Activated CD8-positive, alpha-beta memory T cell treated with anti-CD3 and anti-CD28 coated beads, Interleukin-2, amount 10 ng/mL, durations not matched to agents 7 days and 5 days (primary cell): ENCODE measurements at places on chromosomes 11 and 22. TPM values are rescaled to one million over a fixed set of nuclear protein-coding genes. Genes with fewer than 3 reads are reported as not detected.

DNA sequence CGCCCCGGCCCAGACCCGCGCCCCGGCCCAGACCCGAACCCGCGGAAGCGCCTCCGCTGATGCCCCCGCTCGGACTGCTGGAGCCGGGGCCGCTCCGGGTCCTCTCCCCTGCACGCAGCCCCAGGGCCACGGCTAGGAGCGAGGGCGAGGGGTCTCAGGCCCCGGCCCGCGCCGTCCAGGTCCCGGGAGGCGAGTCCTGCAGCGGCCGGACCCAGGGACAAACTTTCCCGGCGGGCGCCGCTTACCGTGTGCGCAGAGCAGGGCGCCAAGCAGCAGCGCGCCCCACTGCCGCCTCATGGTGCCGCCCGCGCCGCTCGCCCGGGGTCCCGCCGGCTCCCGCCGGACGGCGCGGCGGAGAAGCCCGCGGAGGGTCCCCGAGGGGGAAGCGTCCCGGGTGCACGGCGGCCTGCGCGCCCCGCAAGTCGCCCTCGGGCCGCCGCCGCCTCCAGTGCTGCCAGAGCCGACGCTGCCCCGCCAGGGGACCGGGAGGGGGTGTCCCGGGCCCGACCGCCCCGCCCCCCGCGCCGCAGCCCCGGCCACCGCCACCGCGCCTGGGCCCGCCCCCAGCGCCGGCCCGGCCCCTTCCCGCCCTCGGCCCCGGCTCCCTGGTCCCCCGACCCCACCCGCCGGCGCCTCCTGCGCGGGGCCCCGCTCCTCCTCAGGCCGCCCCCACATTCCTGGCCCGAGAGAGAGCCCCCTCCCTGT lies at the start of gene LRP4:
TSS of gene LRP4 (minus strand) at position 468 of the 705 bp plus-strand sequence. CDS start at position 297, 171 bp downstream.
- no peak for DNase-seq

GRCh38 chr11:119081682-119082260 lies 2.9 kb upstream of the HMBS start:
- DNase-seq, result no peak

GRCh38 chr11:27509908-27510307 lies 3.3 kb upstream of the LIN7C start:
- DNase-seq, result no peak

CNTN5 gene
- not detected for total RNA-seq

DNA sequence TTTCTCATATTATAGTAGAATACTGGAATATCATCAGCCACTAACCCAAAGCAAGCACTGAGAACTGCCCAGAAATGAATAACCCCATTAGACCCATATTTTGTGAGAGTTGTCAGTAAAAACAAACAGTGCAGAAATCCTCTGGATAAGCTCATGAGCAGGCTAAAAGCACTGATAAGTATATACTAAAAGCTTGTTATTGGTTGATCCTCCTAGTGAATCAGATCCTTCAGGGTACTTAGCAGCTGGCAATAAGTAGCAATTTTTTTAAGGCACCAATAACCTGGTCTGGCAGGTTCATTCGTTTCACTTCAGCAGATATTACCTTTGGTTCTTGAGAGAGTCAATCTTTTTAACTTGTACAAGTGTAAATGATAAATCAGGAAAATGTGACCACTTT lies 1.2 kb downstream of the NOX4 start:
- DNase-seq, result no peak

DNA sequence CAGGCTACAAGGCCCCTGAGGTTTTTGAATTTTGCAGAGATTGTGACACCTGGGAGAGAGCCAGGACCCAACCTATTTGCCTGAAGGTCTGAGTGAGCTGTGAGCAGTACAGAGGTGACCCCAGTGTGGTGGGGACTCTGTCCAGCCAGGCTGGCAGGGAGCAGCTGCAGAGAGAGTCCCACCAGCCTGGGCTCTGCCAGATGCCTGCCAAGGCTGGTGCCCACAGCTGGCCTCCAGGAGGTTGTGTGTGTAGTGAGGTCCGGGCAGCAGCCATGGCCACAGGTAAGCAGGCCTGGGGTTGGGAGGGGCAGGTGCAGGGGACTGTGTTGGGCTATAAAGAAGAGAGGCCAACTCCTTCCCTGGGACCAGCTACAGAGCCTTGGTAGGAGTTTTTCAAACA lies 144.8 kb downstream of the CRYBB2 start:
- no peak for DNase-seq
